Naive thymus-derived CD8-positive, alpha-beta T cell (primary cell): ENCODE measurements at places on chromosomes 3 and 15. TPM values are rescaled to one million over a fixed set of nuclear protein-coding genes. Genes with fewer than 3 reads are reported as not detected.

DNA sequence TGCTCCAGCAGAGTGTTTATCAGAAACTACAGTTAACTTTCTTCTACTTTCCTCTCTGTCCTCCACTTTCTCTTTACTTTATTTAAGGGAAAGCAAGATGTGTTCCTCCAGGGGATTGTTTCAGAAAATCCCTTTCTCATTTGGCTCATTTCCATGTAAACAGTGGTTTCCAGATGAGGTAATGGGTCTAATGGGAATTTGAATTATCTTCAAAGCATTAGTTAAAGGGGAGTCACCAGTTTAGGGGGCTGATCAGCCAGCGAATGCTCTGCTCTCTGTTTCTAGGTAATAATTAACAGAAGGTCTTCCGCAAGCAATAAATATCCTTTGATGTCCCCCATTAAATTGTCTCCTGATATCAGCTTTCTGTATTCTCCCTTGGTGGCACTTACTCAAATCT, 30.4 kb upstream of the ZNF639 start:
- no peak for DNase-seq

Gene ERICH6
- polyA plus RNA-seq = 0.14 TPM

DNA sequence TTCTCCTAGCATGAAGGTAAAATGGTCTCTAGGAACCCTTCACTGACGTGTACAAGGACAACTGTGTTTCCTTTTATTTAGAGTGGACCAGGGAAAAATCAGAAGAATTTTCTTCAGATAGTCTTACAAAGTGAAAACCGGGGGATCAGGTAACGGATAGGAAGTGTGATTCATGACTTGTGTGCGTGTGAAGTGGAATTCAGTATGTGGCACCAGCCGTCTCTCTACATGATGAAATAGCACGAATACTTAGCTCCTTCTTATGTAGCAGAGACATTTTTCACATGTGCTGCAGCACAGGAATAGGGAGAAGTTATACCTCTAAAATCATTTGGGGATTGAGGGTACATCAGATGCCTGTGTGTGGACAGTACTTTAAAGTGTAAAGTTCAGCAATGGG, 159.2 kb downstream of the MEX3B start:
- no peak for DNase-seq

Gene CFAP91
- polyA plus RNA-seq = not detected

- DNase-seq = no peak
Measured at GRCh38 chr3:182902236-182902635, 78.1 kb downstream of the DCUN1D1 start.

Gene PIERCE2
- polyA plus RNA-seq = 0.50 TPM

Gene RLBP1
- polyA plus RNA-seq = not detected

DNA sequence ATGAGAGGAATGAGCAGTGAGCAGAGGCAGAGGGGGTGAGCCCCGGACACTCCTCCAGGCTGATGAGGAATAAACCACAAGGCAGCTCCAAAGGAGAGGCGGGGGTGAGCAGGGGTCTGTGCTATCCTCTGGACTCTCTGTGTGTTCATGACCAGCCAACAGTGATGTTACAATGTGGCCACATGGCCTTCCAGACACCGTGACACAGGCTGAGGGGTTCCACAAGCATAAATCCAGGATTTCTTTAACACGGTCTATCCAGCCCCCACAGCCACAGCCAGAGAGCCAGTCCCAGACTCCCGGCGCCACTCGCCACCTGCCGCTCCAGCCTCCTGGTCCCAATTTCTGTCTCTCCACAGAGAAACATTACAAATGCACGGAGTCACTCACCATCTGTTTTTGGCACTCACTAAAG, 24.4 kb downstream of the XXYLT1 start:
- no peak for DNase-seq

Gene FETUB
- polyA plus RNA-seq = not detected

DNA sequence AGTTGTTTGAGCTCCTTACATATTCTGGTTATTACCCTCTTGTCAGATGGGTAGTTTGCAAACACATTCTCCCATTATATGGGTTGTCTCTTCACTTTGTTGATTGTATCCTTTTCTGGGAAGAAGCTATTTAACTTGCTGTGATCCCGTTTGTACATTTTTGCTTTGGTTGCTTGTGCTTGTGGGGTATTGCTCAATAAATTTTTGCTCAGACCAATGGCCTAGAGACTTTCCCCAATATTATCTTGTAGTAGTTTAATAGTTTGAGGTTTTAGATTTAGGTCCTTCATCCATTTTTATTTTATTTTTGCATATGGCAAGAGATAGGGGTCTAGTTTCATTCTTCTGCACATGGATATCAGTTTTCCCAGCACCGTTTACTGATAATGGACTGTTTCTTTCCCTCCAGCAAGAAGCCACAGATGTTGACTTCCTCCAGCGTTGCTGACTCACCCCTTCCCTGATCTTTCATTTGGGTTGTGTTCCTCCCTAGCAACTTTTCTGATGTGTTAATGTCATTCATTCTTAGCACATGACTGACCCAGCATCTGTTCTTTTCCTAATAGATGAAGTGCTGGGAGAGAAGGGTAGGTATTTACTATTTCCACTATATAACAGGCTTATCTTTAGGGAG, 166.7 kb upstream of the SGO1 start:
- DNase-seq = no peak

- DNase-seq = no peak
Measured at GRCh38 chr15:85961821-85962220, 117.8 kb upstream of the AGBL1 start.

DNA sequence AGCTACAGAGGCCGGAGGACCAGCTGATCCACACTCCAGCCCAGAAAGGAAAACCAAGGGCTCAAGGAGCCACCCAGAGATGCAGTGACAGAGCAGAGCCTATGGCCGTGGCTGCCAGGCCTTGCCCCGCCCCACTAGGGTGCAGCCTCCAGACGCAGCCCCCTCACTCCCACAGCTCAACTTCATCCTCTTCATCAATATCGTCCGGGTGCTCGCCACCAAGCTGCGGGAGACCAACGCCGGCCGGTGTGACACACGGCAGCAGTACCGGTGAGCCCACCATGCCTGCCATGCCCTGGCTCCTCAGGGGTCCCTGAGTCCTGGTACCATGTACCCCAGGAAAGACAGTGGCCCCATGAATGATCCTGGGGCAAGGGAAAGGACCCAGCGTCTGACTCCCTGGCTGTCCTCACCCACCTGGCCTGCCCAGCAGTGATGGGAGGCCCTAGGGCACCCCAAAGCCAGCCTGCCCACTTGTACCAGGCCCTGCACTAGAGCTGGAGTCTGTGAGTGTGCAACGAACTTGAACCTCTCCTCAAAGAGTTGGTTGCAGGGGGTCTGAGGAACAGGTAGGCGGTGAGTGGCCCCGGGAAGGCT, 24.2 kb downstream of the PTH1R start:
- no peak for DNase-seq

DNA sequence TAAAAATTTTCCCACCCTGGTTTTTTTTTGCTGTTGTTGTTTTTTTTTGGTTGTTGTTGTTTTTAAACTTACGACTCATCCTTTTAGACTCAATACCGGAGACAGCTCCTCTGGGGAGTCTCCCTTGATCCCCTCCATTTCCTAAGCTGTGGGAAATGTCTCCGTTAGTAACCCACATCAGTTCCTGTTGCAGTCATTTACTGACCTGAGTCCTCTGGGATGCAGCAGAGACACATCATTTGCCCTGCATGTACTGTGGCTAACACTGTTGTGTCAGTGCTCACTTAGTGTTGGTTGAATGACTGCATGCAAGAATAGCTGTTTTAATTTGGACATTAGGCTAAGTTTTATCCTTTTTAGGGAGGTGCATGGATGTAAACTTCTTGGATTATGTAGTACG, 83.8 kb downstream of the MBNL1 start:
- DNase-seq = no peak

Gene SLC24A5
- polyA plus RNA-seq = not detected

GRCh38 chr3:11532931-11533391, 110.8 kb downstream of the VGLL4 start:
- no peak for DNase-seq

DNA sequence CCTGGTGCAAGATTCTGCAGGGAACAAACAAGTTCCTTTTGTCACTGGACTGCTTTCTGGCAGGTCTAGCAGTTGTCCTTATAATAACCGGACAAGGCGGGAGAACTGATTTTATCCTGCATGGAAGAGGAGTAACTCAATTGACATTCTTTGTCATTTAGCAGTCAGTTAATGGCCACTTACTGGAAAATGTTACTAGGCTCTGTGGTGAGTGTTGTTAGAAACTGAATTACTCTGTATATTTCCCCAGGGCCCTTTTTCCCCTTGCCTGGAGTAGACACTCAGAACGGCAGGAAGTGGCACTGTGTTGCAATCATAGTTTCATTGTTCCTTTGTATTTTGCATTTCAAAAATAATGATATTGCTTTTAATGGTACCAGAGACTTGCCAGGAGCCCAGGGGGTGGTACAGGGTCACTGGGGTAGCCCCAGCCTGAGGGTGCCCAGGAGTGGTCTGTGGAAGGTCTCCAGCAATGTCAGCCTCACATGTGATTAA, 318.6 kb upstream of the LRRFIP2 start:
- DNase-seq = no peak

Gene HDAC11
- polyA plus RNA-seq = 3.1 TPM

DNA sequence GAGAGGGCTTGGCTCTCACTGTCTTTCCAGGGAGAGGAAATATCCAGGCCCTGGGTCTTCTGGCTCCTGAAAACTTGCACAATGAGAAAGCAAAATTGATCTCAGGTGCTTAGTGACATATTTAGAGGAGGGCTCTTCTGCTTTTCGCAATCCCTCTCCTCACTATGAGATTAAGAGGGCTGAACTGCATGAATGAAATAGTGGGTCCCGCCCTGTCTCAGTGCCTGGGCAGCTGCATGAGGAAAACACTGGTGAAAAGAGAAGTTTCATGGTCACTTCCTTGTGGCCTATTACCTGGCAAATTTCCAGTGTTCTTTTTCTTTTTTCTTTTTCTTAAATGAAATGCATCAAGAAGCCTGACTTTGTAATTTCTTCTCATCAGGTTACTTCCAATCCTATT, 73.5 kb downstream of the TRAK1 start:
- no peak for DNase-seq

Gene VGLL3
- polyA plus RNA-seq = not detected

DNA sequence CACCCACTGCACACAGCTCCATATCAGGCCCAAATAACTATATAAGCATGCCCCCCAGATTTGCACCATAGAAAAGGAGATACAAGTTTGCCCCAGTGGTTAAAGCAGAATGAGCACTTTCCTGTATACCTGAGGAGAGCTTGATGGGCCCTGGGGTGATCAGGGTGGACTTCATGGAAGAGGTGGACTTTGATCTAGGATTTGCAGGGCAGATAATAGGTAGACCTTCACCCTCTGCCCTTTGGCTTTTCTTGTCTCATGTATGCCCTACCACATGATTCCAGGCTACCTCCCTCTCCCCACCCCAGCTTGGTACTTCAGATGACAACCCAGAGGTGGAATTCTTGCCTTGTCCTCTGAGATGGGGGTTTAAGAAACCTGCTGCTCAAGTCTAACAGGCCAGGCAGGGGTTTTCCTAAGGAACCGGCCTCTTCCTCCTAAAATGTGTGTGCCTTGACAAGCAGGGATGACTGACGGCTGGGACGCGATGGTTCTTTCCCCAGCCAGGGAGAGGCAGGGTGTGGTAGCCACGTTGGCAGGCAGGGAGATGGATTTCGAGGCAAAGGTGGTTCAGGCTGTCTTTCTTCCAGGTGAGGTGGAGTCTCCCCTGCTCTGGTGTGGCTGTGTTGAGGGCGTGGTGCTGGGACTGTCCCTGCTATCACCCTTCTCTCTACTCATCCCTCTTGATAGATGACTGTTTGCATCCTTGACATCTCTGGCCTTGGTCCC, 6.6 kb upstream of the RHCG start:
- DNase-seq = no peak

GRCh38 chr3:194034346-194035336, 101.3 kb upstream of the HES1 start:
- DNase-seq = no peak

- no peak for DNase-seq
Measured at GRCh38 chr3:139676632-139677387, 962 bp downstream of the NMNAT3 start.

- no peak for DNase-seq
Measured at GRCh38 chr3:64272842-64273241, 47.6 kb upstream of the PRICKLE2 start.

Gene SPINK8
- polyA plus RNA-seq = not detected

DNA sequence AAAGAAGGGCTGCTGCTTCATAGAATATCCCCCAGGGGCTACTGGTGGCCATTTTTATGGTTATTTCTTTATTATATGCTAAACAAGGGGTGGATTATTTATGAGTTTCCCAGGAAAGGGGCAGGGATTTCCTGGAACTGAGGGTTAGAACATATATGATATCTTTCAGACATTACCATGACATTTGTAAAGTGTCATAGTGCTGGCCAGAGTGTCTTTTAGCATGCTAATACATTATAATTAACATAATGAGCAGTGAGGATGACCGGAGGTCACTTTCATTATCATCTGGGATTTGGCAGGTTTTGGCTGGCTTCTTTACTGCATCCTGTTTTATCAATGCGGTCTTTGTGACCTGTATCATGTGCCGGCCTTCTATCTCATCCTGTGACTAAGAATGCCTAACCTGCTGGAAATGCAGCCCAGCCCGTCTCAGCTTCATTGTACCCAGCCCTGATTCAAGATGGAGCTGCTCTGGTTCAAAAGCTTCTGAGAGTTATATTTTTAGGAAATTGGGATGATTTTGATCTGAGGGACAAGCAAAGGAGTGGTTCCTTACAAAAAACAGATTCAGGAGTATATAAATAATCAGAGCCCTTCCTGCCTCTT, 9.1 kb upstream of the ZBTB20 start:
- DNase-seq = no peak
